Urothelium cell line (cell line): ENCODE measurements at places on chromosomes 1 and 21.
A peak's percentile ranks its signal among the peaks of the same experiment; 100 is the strongest.

- DNase-seq: peak; percentile 7
These were observed 697 bp upstream of the C21orf91 start for GRCh38 chr21:17819877-17820229.

DNA sequence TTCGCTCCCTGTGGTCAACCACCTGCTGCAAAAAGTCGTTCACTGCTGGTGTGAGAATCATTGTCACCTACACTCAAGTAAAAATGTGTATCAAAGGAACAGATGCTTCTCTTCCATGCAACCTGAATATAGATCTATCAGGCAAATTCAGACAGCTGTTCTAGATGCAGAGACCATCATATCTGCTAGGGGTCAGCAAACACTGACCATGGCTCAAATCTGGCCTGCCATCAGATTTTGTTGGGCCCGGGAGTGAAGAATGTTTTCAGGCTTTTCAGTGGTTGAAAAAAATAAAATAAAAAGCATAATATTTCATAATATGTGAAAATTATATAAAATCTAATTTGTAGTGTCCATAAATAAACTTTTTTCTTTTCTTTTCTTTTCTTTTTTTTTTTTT lies 199.6 kb downstream of the RGS7 start:
- DNase-seq: no peak

GRCh38 chr1:87329526-87330056 lies 911 bp downstream of the LMO4 start:
- DNase-seq: no peak

GRCh38 chr1:14392859-14393365 lies 205.6 kb upstream of the KAZN start:
- DNase-seq: no peak

- DNase-seq: no peak
These were observed 75.0 kb downstream of the DPYD start for GRCh38 chr1:97845805-97846204.

GRCh38 chr1:1573843-1574720 lies 581 bp downstream of the SSU72 start:
- DNase-seq: peak; percentile 81

DNA sequence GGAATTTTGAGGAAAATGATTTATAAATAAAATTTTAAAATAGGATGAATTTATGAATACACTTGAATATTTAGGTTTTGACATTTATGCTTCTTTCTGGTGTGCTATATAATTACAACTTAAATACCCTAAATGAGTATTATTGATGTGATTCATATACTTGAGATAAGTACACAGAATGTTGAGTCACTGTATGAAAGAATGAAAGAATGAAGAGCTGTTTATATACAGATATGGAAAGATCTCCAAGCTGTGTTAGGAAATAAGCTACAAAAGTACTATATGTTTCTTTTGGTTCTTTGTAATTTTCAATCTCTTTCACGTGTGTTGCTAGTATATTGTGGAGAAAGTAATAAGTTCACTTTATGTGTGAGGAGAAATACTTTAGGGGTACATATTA lies 147.2 kb downstream of the RASAL2 start:
- no peak for DNase-seq

GRCh38 chr21:38734646-38735365 lies 70.9 kb upstream of the ETS2 start:
- no peak for DNase-seq

- DNase-seq: no peak
These were observed 5.7 kb downstream of the ACAP3 start for GRCh38 chr1:1302006-1302430.

DNA sequence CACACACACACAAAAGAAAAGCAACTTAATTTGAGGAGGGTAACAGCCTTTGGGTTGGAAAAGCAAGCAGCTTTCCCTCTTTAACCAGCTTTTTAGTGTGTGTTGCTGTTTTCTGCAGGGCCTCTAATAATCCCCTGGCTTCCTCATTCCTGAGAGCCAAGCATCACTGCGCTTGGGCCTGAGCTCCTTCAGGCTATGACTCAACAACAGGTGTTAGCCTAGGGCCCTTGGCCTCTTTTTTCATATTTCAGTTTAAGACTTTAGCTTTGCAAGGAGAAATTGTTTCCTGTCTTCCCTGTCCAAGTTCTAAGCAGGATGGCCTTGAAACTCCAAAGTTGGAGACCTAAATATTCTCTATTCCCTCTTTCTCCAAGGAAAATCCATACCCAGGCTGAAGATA lies 26.2 kb upstream of the SNX27 start:
- DNase-seq: peak; percentile 56

DNA sequence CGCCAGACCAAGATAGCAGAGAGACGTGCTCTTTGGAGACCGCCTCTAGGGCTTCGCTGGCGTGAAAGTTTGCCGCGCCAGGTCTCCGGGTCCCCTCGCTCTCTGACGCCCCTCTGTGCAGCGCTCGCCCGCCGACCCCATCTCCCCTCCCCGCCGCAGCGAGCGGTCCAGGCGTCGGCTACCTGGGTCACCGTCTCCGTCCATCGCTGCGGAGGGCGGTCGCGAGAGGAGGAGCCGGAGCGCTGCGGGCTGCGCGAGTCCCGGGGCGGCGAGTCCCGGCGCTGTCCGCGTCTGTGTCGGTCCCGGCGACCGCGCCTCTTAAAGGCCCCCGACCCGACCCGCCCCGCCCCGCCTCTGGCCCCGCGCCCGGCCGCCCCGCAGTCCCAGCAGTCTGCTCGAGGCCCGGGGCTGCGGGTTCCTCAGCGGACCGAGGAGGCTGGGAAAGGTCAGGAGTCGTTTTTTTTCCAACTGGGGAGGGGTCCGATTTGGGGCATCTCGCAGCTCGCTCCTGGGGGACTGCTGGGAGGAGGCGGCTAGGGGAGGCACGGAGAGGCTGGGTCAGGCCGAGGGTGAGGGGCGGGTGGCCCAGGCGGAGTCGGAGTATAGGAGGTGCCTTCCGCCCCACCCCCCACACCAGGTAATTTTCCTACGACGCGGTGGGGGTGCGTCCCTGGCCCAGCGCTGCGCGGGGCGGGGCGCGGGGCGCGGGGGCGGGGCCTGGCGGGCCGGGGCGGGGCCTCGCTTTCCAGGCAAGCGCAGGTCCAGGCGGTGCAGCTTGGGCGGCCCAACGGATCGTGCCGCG lies at the start of the genes FBXO2 and FBXO44:
Gene FBXO2, minus strand, starts transcription at position 293 of the 802 bp plus-strand sequence. Its CDS starts 89 bp downstream, at position 204.
Gene FBXO44, plus strand, starts transcription at position 741 of the 802 bp plus-strand sequence. CDS start 959 bp downstream, outside the sequence.
- DNase-seq: peak; percentile 80

GRCh38 chr1:244027491-244028145 lies 23.5 kb upstream of the ZBTB18 start:
- no peak for DNase-seq

DNA sequence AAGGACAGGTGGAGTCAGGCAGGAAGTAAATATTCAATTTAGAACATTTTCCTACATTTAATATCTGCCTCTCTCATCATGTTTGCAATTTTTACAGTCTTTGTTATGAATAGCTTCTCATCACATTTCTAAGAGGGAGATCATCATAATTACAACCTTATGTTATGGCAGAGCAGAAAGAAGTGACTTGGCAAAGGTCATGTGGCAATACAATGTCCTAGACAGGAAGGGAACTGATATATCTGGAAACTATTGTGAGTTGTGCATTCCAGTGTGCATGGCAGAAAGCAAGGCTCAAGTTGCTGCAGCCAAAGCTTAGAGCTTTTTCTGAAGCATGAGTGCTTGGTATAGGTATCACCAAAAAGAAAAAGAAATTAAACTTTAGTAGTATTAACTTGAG lies 43.8 kb upstream of the PRRX1 start:
- DNase-seq: no peak

- DNase-seq: no peak
These were observed 174.3 kb downstream of the DAB1 start for GRCh38 chr1:57249511-57249910.

DNA sequence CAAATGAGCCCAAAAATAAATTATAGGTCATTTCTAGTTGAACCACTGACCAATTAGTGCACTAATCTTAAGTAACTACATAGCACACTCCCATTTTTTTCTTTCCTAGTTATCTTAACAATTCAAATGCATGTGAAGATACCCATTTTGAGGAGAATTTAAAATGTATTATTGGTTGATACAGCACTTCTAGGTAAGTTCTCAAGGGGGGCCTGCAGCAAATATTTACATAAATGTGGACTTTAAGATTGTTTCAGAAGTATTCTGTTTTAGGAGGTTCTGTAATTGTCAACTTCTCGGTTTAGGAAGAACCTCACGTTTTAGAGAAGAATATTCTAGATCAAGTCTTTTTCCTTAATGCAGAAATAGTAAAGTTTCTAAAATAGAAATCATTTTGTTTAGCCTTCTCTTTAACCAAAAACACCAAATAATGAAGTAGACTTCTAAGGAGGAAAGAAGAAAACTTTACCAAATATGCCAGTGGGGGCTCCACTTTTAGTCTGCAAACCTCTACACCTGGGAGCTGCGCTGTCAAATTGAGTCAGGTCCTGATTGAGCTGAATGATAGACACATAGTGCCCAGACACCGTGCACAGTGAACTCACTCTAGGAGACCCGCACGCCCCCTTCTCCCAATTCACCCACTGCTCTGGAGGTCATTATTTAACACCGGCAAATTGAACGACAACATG lies 144.4 kb downstream of the RUNX1 start:
- DNase-seq: no peak

GRCh38 chr1:15433471-15433870 lies 4.8 kb upstream of the CTRC start:
- no peak for DNase-seq

DNA sequence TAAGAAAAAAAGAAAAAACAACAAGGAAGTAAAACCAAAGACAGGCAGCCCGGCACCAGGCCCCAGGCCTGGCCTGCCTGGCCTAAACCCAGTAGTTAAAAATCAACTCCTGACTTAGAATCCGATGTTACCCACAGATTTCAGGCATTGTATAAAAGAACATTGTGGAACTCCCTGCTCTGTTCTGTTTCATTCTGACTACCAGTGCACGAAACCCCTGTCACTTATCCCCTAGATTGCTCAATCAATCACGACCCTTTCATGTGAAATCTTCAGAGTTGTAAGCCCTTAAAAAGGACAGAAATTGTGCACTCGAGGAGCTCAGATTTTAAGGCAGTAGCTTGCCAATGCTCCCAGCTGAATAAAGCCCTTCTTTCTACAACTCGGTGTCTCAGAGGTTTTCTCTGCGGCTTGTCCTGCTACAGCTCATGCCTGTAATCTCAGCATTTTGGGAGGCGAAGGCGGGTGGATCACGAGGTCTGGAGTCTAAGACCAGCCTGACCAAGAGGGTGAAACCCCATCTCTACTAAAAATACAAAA lies 15.6 kb upstream of the MYOCOS start:
- DNase-seq: no peak

GRCh38 chr1:51313961-51314777 lies 16.2 kb downstream of the TTC39A start:
- DNase-seq: peak; percentile 57

DNA sequence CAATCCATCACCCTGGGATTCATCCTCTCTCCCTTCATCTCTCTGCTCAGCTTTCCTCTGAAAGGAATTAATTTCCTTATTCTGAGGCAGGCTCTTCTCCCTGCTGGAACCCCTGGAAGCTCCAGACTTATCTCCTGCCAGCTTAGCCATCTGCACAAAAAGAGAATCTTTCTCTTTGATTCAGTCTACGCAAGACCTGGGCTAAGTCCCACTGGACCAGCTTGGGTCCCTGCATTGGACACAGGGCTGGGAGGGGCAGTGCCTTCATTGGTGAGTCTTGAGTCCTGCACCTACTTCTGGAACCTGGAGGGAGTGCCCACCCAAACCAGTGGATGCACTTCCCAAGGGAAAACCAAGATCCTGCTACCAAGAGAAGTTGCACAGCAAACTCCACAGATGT lies 271.7 kb upstream of the CSF3R start:
- DNase-seq: no peak

DNA sequence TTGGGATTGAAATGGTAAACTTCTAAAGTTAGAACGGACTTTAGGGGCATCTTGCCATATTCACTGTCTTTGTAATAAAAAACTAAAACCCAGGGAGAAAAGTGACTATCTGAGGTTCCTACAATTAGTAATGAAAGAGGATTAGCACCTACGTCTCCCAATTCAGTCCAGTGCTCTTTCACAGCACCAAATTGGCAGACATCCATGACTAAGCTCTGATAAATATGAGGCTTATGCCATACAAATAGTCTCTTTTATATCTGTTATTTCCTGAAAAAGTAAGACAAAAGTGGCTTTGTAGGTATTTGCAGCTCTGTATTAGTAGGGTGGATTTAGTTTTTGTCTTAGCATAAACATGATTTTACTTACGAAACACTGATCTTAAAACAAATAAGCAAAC lies 315.0 kb upstream of the NRIP1 start:
- no peak for DNase-seq

- no peak for DNase-seq
These were observed 310.4 kb downstream of the AJAP1 start for GRCh38 chr1:4964634-4965345.

DNA sequence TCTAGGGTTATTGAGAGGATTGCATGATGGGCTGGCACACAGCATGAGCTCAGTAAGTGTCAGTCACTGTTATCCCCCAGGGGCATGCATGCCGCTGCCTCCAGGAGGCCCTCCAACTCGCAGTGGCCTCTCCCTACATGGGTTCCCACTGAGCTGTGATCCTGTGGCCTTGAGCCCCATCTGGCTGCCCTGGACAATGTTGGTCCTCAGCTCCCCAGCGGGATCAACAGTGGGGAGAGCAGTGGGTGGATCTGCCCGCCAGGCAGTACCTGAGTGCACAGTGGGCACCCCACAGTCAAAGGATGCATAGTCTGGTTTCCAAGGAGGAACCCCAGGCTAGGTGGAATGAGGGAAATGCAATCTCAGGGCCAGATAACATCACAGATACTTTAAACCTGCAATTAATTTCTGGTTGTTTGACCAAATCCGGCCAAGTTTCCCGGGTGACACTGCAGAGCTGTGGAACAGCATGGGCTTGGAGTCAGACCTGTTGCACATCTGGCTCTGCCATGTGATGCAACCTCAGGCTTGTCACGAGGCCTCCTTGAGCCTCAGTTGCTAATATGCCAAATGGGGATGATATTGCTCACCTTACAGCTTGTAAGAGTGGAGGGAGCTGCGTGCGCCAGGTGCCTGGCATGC lies 9.3 kb downstream of the PADI3 start:
- no peak for DNase-seq

DNA sequence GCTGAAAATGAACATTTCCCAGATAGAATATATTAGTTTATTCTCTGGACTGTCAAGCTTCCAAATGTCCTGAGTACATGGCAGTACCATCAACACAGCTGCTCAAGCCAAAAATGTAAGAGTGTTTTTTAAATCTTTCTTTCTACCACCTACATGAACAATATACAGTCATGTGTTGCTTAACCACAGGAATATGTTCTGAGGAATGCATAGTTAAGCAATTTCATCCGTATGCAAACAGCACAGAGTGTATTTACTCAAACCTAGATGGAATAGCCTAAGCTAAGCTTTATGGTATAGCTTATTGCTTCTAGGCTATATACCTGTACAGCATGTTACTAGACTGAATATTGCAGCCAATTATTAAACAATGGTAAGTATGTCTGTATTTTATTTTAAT lies 561.9 kb upstream of the ADGRL4 start:
- no peak for DNase-seq

GRCh38 chr21:28445141-28445830 lies 547.4 kb downstream of the LTN1 start:
- no peak for DNase-seq
